ENCODE measurements at places on chromosomes 2 and 18.

- no peak for DNase-seq
Observed at GRCh38 chr18:39464006-39464405, 1898.4 kb upstream of the CELF4 start.

DNA sequence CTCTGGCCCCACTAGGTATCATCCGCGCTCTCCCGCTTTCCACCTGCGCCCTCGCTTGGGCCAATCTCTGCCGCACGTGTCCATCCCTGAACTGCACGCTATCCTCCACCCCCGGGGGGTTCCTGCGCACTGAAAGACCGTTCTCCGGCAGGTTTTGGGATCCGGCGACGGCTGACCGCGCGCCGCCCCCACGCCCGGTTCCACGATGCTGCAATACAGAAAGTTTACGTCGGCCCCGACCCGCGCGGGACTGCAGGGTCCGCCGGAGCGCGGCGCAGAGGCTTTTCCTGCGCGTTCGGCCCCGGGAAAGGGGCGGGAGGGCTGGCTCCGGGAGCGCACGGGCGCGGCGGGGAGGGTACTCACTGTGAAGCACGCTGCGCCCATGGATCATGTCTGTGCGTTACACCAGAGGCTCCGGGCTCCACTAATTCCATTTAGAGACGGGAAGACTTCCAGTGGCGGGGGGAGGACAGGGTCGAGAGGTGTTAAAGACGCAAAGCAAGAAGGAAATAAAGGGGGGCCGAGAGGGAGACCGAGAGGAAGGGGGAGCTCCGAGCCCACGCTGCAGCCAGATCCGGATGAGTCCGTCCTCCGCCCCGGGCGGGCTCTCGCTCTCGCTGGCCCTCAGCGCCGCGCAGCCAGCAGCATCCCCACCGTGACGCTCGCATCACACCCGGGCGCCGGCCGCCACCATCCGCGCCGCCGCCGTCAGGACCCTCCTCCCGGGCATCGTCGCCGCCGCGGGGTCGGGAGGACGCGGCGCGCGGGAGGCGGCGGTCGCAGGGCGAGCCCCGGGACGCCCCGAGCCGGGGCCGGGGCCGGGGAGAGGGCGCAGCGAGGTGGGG is 664 bp downstream of the NETO1 start:
- peak; percentile 24 for DNase-seq

DNA sequence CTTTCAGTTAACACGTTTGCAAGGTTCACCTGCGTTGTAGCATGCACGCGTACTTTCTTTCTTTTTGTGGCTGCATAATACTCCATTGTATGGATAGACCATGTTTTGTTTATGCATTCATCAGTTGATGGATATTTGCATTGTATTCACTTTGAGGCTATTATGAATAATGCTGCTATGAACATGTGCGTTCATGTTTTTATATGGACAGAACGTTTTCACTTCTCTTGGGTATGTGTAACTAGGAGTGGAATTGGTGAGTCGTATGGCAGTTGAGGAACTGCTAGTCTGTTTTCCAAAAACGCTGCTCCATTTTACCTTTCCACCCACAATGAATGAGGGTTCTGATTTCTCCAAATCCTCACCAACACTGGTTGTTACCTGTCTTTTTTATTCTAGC is 244.3 kb downstream of the GLI2 start:
- no peak for DNase-seq

GRCh38 chr2:205119136-205119535 is 563.2 kb upstream of the NRP2 start:
- no peak for DNase-seq

DNA sequence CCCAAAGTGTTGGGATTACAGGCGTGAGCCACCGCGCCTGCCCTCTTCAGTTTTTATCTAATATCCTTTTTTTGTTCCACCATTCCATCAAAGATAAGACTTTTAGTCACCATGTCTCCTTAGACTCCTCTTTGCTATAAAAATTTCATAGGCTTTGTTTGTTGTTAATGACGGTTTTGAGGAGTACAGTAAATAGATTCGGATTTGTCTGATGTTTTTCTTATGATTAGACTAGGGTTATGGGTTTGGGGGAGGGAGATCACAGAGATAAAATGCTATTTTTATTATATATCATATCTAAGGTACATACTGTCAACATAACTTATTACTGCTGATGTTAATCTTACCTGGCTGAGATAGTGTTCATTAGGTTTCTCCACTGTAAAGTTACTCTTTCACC is 6.2 kb downstream of the IL36B start:
- no peak for DNase-seq

- DNase-seq: no peak
Observed at GRCh38 chr2:185208261-185208660, 530.3 kb upstream of the FSIP2 start.

DNA sequence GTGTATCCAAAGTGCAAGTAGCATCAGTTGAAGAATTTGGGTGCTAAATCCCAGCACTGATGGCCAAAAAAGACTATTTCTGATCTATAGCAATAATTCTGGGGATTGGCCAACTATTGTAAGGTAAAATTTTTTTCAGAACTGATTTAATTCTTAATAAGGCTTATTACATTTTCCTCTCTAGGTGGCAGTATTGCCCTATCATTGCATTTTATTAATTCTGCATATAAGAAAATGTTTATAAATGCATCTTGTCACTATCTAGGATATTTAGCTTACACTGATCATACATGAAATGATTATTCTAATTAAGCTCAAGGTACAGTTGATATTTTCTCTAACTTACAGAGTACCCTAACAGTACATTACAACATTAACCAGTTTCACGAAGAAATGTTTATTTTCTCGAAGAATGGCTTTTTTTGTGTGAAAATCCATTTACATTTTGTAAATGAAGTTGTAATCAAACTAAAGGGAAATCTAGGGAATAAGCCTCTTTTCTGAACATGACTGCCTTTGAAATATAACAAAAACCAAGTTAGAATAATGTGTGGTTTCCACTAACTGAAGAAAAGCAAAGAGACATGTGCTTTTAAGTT is 11.0 kb downstream of the TTN start:
- DNase-seq: no peak

- DNase-seq: no peak
Observed at GRCh38 chr2:209875270-209875669, 103.6 kb downstream of the UNC80 start.

DNA sequence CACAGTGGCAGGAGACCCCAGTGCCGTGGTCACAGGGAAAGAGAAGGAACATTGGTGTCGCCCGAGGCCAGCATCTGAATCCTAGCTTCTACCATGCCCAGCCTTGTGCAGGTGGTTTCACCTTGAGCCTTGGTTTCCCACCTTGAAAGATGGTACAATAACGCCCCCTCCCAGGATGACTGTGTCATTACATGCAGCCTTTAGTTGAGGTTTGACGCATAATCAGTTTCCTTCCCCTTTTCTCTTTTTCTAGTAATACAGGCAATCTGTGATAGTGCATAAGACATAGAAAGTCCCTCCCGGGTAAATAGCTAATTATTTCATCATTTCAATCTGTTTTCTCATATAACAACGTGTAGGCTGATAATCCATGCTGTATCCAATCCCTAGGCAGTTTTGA is 29.8 kb upstream of the ZNF407 start:
- no peak for DNase-seq

- DNase-seq: no peak
Observed at GRCh38 chr2:238774071-238774470, 73.8 kb upstream of the TWIST2 start.

- DNase-seq: no peak
Observed at GRCh38 chr18:5726011-5726410, 169.3 kb downstream of the TMEM200C start.

DNA sequence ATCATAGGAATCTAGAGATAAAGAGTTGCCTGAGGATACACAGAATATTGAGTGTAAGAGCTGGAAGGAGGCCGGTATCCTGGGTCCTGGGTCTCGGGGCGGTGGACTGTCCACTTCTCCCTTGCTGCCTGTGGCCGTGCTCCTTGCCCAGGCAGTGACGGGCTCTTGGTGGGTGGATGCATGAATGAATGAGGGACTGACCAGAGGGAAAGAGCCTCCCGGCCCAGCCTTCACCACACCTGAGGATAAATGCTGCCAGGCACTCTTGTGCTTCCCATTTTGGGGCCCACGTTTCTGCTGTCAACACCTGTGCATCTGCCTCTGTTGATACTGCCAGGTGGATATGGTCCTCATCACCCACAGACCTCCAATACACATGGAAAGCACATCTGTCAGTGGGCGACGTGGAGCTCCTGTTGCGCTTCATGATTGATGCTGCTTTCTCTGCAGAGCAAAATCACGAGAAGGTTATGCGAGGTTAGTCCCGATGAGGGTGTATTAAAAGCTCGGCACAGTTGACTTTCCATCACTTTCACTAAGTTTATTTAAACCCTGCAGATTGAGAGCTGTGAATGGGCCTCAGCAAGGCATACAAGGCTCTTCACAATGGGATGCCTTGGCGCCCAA is 211.4 kb downstream of the LDLRAD4 start:
- DNase-seq: no peak

- no peak for DNase-seq
Observed at GRCh38 chr2:183684686-183685085, 560.4 kb downstream of the NUP35 start.

DNA sequence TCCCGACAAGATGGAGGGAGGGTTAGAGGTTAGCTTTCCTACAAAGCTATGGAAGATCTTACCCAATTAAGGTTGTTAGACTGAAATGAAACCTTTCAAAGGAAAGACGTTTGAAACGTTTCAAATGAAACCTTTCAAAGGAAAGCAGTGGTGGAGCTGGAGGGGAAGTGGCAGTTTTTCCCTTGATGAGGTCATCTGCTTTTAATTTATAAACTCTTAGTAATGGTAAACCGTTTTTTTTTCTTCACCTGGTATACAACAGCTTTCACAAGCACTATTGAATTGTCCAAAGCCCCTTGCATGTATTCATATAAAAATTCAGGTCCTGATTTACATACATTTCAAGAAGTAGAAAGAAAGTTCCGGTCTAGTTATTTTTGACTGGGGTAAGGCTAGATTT is 7.4 kb downstream of the PMAIP1 start:
- no peak for DNase-seq

GRCh38 chr2:195370167-195370943 is 286.7 kb upstream of the SLC39A10 start:
- DNase-seq: no peak

- DNase-seq: no peak
Observed at GRCh38 chr18:37705016-37705415, 139.4 kb upstream of the CELF4 start.

- no peak for DNase-seq
Observed at GRCh38 chr2:47038656-47039488, 116.2 kb downstream of the STPG4 start.

GRCh38 chr2:226971084-226971483 is 135.2 kb downstream of the RHBDD1 start:
- no peak for DNase-seq

- no peak for DNase-seq
Observed at GRCh38 chr18:30163573-30163972, 879.0 kb downstream of the DSC3 start.

DNA sequence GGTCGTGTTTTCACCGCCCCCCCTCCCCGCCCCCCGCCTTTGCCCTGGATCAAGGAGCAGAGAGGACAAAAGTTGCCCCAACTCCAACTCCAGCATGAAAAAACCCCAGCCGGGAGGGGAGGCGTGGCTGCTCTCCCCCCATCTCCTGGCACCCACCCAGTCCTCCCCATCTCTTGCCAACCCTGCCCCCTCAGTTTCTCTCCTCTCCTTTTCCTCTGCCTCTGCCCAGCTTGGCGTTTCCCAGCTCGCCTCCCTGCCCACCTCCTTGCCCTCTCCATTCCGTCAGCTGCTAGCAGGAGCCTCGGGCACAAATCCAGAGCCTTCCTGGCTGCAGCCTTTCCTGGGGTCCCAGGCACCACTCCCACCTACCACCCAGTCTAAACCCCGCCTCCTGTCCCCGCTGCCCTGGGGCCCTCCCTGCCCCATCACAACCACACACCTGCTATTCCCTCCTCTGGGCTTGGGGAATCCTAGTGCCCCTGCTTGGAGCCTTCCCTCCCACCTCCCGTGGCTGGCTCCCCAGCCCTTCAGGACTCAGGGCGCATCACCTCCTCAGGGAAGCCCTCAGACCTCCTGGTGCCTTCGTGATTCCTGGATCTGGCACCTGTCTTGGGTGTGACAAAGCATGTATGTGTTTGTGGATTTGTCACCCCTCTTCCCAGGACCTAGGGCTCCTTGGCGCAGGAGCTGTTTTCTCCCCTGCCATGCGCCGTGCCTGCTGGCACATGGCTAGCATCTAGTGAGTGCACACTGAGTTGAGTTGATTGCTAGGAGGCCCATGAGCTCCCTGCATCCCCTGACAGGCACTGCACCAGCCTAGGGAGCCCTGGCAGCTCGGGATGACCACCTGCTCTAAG is 209.1 kb downstream of the TFCP2L1 start:
- DNase-seq: no peak

- DNase-seq: no peak
Observed at GRCh38 chr2:222442665-222443064, 18.3 kb downstream of the SGPP2 start.

- no peak for DNase-seq
Observed at GRCh38 chr2:83104202-83104601, 1354.9 kb downstream of the SUCLG1 start.

- no peak for DNase-seq
Observed at GRCh38 chr2:217116610-217117009, 256.7 kb upstream of the TNP1 start.

GRCh38 chr2:75539955-75540716 is 20.6 kb downstream of the EVA1A start:
- no peak for DNase-seq

- no peak for DNase-seq
Observed at GRCh38 chr18:40841467-40841866, 1113.6 kb upstream of the PIK3C3 start.

GRCh38 chr2:26666671-26667070 is 25.5 kb upstream of the CIB4 start:
- no peak for DNase-seq

- no peak for DNase-seq
Observed at GRCh38 chr2:169001116-169001815, 29.9 kb downstream of the ABCB11 start.

- no peak for DNase-seq
Observed at GRCh38 chr18:26956863-26957262, 91.4 kb upstream of the AQP4 start.

DNA sequence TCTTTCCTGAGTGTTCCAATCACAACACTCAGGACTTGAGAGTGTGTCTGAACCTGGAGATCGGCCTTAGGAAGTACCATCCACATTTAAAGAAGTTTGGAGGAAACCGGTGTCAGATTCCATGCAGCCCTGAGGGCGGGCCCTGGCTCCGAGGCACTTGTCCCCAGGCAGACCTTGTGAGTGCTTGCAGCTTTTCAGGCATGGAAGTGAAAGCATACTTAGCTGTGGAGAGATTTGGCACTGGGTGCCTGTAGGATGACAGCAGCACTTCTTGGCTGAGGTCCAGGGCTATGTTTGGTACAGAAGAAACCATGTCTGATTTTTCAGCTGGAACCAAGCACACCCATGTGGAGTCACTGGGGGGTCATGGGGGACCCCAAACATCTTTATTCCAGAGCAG is 230.8 kb downstream of the SEPTIN10 start:
- no peak for DNase-seq

DNA sequence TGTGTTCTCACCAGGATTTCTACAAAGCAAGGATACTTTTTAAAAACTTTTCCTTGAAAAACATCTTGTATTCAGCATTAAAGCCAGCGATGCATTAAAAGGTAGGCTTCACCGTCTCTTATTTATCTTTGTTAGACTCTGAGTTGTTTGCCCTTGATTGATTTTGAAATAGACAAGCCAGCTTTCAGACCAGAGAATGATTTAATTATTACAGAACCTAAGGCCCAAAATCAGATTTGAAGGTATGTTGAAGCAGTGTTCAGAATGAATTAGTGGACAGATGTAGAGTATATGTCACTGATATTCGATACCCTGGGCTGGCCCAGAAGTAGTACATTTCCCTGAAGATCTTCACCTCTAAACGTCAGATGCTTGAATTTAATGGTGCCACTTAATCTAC is 136.4 kb downstream of the THSD7B start:
- no peak for DNase-seq

Measured in activated B cell treated with CpG ODN at 0.5 μM for 24 hours (primary cell).